ENCODE measurements at places on chromosomes 2 and 18. TPM values are rescaled to one million over a fixed set of nuclear protein-coding genes. Genes with fewer than 3 reads are reported as not detected.
A peak's percentile ranks its signal among the peaks of the same experiment; 100 is the strongest.

Gene TTL
- 48.5 TPM for total RNA-seq

Gene KRTCAP3
- total RNA-seq: 18.8 TPM

DNA sequence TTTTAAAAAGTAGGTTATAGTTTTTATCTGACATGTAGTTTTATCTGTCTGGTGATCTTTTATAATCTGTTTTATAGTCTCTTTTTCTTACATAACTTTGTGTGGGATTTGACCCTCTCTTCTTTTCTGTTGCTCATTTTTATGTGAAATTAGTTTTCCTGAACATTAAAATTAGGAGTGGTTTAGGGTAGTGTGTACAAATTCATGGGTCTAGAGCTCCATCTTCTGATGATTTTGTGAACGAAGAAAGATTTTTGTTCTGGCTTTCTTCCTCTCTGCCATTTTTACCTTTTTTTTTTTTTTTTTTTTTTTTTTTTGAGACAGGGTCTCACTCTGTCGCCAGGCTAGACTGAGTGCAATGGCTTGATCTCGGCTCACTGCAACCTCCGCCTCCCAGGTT lies 46.6 kb downstream of the SLC30A6 start:
- no peaks in the 10 kb centered on the region for H3K4me1 ChIP-seq
- peaks cover 31% of the 10 kb centered on the region for H3K36me3 ChIP-seq
- no peak for DNase-seq
- H3K27me3 ChIP-seq: no peaks in the 10 kb centered on the region
- no peak overlapping the region for H3K4me3 ChIP-seq
- no peak overlapping the region for H3K27ac ChIP-seq

GRCh38 chr2:17899871-17900270 lies 21.4 kb downstream of the KCNS3 start:
- H3K4me1 ChIP-seq: no peaks in the 10 kb centered on the region
- H3K4me3 ChIP-seq: no peak overlapping the region
- no peaks in the 10 kb centered on the region for H3K27me3 ChIP-seq
- H3K36me3 ChIP-seq: no peaks in the 10 kb centered on the region
- DNase-seq: no peak

GRCh38 chr2:65281627-65282351 lies 54.2 kb downstream of the ACTR2 start:
- DNase-seq: no peak
- H3K27ac ChIP-seq: peak overlapping the region; percentile 46

Data from lower lobe of right lung (tissue), 2 donors.